Posterior vena cava (tissue), 2 donors: ENCODE measurements at places on chromosomes 6 and 20.

DNA sequence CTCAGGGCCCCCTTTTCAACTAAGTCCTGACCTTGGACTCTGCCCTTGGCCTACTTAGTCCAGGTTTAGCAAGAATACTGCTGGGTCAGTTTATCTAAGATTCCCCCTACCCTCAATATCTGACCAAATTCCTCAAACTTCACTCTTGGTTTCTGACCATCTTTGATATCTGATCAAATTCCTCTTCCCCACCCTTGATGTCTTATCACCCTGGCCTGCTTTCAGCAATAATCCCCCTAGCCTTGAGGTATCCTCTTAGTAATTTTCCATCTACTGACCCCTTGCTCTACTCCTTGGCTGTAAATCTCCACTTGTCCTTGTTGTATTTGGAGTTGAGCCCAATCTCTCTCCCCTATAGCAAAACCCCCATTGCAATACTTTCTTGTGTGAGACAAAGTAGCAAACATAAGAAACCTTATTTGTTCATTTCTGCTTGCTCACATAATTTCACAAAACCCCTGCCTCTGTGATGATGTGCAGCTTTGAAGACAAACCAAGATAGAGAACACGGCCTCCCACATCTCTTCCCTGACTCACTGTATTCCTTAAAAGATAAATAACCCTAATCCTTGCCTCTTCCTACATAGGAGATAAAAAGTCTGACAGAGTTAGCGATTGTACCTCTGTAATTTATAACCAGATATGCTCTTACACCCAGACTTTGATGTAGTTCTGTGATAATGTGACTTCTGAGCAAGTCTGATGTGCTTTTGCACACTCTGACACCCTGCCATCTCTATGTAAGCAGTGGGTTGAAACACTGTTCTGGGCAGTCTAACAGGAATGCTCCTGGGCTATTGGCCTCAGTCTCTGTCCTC lies 13.8 kb upstream of the IYD start:
- DNase-seq = no peak

DNA sequence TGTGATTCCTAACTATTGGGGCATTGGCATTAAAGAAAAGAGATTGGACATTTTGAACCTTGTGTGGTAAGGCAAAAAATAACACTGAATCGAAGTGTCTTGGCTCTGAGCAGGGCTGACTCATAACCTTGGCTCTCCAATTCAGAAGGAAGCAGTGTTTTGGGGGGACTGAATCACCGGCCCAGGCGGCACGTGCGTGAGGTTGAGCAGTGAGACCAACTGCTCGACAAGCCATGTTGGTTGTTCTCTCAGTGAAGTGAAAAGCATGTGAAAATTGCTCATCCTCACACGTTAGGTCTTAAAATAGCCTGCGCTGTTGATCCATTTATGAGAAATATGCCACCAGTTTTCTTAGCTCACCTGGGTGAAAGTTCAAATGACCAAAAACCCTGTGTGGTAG lies 137.8 kb upstream of the SPACA1 start:
- no peak for DNase-seq

GRCh38 chr6:11298651-11299420 lies 66.4 kb upstream of the NEDD9 start:
- DNase-seq = no peak

DNA sequence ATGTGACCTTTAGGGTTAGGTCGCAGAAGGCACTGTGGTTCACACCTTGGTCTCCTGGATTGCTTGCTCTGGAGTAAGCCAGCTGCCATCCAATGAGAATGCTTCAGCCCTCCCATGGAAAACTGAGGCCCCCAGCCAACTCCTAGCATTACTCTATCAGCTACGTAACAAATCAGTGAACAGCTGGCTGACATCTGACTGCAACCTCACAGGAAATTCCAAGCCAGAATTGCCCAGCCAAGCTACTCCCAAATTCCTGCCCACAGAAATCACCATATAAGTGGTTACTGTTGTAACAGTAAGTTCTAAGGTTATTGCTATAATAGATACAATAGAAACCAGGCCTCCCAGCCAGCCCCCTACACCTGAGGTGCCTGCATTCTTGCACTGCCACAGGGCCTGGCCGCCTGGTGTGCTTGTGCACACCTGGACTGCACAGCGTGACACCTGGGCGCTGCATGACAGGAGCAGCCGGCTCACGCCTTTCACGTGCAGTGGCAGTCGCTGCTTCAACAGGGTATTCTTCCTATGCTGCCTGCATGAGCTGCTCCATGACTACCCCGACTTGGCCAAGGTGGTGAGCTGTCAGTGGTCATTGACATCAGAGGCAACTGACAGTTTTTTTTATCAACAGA lies 429.7 kb upstream of the RUNX2 start:
- DNase-seq = no peak

- no peak for DNase-seq
These were observed 7.2 kb downstream of the LPIN3 start for GRCh38 chr20:41347523-41348429.

DNA sequence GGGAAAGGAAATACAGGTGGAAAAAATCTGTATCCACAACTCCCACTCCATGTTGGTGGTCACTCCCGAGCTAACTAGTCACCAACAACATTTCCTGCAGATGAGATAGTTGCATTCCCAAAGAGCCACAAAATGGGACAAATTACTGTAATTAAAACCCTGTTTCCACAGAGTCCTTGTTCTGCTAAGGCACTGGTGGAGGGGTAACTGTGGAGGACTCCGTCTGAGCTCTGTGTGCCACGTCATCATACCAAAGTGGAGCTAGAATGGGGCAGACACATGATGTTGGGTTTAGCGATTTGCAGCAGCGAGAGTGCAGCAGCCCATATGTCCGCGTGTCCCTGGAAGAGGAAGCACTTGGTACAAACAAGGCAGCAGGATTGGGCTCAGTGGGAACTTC lies 172.5 kb upstream of the KCNK16 start:
- DNase-seq = no peak
